ENCODE measurements at places on chromosomes 3 and 15. TPM values are rescaled to one million over a fixed set of nuclear protein-coding genes. Genes with fewer than 3 reads are reported as not detected.

Gene DPPA2
- not detected for total RNA-seq

GRCh38 chr3:46022909-46023785 lies 4.1 kb downstream of the XCR1 start:
- peaks cover 7% of the 10 kb centered on the region for H3K4me1 ChIP-seq
- DNase-seq = no peak

DNA sequence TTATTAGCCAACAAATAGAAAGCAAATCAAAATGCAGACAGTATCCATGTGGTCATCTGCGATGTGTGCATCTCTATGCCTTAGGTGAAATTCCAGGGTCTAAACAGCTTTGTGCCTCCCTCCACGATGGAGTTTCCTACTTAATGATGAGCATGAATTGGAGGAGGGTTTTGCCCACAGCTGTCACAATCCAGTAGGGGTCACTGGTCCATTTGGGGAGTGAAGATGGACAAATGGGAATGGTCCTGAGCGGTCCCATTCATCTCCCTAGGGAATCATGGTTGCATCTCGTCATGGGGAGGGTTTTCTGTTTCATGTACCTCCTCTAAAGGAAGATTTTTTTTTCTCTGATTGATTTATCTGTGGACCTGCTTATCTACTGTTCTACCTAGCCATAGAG lies 358.0 kb downstream of the PTPRG start:
- no peak for DNase-seq
- H3K27me3 ChIP-seq = no peaks in the 10 kb centered on the region
- no peak overlapping the region for H3K4me3 ChIP-seq
- no peak overlapping the region for H3K27ac ChIP-seq

Gene MESP1
- not detected for total RNA-seq

DNA sequence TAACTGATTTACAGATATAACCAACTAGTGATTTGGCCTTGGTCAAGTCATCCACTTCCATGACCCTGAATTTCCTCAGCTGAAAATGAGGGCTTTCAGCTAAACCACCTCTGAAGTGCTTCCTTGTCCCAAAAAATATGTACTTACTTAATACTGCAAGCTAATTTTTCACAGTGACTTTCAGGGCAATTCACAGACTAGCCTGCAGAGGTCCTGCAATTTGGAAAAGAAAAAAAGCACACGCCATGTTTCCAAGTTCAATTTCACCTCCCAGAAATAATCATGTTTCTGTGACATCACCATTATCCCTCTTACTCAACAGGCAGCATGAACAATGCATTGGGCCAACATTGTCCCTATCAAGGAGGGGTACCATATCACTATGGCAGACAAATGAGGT lies 218.2 kb downstream of the SHOX2 start:
- H3K4me1 ChIP-seq = no peaks in the 10 kb centered on the region
- no peaks in the 10 kb centered on the region for H3K36me3 ChIP-seq
- no peak overlapping the region for H3K27ac ChIP-seq
- H3K27me3 ChIP-seq = no peaks in the 10 kb centered on the region
- H3K4me3 ChIP-seq = no peak overlapping the region

DNA sequence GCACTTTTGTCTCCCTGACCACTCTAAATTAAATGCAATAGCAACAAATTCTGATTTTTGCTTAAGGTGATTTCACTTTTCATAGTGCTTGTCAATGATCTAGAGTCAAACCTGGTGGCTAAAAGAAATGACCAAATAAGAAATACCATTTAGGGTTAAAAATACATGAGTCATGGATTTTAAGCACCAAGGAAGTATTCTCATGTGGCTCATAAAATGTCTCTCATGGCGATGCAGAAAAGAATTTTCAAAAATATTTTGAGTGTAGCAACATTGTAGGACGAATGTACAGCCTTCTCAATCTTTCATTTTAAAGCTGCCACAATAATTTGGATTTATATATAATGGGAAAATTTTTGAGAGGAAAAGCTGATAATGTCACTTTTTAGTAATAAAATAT lies 193.6 kb downstream of the EPHA3 start:
- no peak overlapping the region for H3K4me3 ChIP-seq
- H3K27me3 ChIP-seq = no peaks in the 10 kb centered on the region
- no peak for DNase-seq
- H3K36me3 ChIP-seq = no peaks in the 10 kb centered on the region
- no peak overlapping the region for H3K27ac ChIP-seq
- no peaks in the 10 kb centered on the region for H3K4me1 ChIP-seq

DNA sequence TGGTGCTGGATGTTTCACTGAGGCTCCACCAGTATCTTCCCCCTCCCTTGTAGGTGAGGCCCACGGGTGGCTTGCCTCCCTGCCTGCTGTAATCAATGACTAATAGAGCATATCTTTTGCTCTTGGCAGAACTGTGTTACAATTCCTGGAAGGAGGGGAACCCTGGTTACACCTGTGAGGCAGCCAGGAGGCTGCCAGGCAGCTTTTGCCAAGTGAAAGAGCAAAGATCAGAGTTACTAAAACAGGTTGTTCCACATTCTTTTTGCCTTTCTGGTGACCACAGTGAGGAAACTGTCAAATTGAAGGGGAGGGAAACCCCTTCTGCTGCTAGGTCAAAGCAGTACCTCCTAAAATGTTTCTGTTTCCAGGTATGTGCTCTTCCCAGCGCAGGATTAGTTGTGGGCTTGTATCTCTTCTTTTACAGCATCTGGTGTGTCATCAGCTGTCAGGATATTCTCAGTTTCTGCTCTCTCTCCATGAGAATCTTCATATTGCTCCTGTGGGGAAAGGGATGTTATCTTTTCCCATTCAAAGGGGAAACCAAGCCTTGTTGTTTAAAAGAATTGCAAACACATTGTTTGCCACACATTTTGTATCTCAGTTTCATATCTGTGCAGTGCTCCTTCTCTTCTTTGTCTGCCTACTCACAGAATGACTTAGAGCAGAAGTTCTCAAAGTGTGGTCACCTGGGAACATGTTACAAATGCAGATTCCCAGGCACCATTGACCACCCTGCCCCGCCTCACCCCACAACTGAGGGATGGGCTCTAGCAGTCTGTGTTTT lies 137.4 kb upstream of the UMPS start:
- DNase-seq = no peak
- peak overlapping the region; percentile 41 for H3K27ac ChIP-seq
- H3K4me1 ChIP-seq = peaks cover 13% of the 10 kb centered on the region
- no peaks in the 10 kb centered on the region for H3K36me3 ChIP-seq
- H3K4me3 ChIP-seq = peak overlapping the region; percentile 39

- H3K4me3 ChIP-seq = no peak overlapping the region
- H3K27me3 ChIP-seq = no peaks in the 10 kb centered on the region
- DNase-seq = no peak
- no peak overlapping the region for H3K27ac ChIP-seq
Measured at GRCh38 chr3:61343543-61343942, 92.3 kb upstream of the FHIT start.

DNA sequence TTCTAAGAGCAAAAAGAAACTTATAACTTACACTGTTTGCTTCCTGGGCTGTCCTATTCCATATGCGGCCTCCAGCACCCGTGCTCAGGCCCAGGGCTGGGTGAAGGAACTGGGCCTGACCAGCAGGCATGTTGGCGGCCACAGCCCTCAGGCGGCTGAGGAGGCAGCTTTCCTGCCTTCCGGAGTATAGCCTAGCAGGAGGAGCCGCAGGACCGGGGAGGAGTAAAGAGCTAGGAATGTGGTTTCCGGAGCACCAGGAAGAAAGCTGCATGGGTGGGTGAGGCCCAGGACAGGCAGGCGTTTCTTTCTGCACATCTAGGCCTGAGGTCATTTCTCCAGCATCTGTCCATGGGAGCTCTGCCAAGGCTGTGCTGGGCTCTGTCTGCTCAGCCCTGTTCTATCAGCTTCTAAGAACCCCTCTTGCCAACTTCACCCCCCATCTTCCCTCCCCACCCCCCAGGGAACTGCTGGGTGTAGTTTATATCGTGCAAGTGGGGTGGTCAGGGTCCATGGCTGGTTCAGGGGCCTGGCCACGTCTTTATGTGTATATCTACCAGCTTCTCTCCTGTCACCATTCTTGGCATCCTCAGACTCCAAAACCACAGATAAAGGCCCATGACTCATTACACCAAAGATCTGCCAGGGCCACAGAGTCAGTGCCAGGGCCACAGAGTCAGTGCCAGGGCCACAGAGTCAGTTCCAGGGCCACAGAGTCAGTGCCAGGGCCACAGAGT lies 7.8 kb upstream of the KIF7 start:
- peaks cover 55% of the 10 kb centered on the region for H3K27me3 ChIP-seq
- no peak overlapping the region for H3K27ac ChIP-seq
- H3K36me3 ChIP-seq = peaks cover 8% of the 10 kb centered on the region
- H3K4me1 ChIP-seq = peaks cover 6% of the 10 kb centered on the region

Gene MST1R
- total RNA-seq = 1.7 TPM

DNA sequence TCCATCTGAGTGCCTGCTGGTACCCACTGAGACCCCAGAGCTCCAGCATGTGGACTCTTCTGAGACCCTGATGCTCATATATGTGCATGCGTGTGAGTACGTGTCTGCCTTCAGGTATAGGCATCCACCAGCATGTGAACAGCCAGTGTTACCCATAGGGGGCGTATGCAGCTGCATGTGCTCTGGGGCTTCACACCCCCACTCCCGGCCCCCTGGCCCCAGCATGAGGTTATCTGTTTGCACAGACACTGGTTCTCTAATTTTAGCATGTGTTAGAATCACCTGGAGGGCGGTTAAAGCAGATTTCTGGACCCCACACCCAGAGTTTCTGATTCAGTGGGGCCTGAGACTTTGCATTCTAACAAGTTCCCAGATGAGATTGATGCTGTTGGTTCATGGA lies 824 bp upstream of the CILP start:
- H3K27ac ChIP-seq = peak overlapping the region; percentile 62
- H3K27me3 ChIP-seq = peaks cover 7% of the 10 kb centered on the region
- DNase-seq = no peak
- H3K36me3 ChIP-seq = peaks cover under 1% of the 10 kb centered on the region
- H3K4me3 ChIP-seq = no peak overlapping the region

DNA sequence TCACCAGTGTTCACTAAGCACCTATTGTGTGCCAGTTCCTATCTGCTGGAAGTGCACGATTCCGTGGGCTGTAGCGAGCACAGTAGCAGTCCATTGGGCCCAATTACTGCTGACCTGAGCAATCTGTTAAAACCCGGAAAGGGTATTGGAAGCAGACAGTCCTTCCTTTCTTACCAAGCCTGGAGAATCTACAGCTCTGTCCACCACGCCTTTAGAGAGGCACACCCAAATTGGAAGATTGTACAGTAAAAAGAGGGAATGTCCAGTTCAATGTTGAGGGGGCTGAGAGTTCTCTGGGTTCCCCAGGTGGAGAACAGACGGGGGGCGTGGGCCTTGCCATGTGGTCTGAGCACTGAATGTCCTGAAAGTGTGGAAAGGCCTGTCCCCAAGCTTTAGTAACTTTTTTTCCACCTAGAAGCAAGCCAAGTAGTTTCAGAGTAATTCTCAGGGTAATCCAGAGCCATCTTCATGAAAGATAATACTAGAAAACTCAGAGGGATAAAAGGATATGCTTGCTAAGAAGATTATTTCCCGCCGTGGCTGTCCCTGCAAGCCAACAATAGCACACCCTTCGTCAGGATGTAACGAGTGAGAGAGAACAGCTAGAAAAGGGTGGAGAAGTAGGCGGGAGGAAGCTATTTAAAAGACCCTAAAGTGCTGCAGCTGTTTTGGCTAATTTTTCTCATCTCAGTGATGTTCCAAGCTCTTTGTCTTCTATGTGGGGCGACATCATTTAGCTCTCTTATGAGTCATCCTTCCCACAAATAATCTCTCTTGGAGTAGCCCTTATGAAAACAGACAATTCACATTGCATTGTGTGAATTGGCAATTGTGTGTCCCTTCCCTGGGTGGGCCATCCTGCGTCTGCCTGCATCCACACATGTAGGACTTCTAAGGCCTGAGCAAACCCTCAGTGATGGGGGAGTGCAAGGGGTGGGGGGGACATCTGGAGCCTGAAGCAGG lies 181.0 kb downstream of the ATG7 start:
- H3K4me3 ChIP-seq = no peak overlapping the region
- H3K4me1 ChIP-seq = peaks cover 8% of the 10 kb centered on the region
- no peaks in the 10 kb centered on the region for H3K27me3 ChIP-seq
- no peak overlapping the region for H3K27ac ChIP-seq
- peaks cover 2% of the 10 kb centered on the region for H3K36me3 ChIP-seq

GRCh38 chr15:98830034-98830634 lies 177.5 kb downstream of the PGPEP1L start:
- no peak for DNase-seq
- H3K27me3 ChIP-seq = no peaks in the 10 kb centered on the region
- H3K27ac ChIP-seq = no peak overlapping the region
- H3K36me3 ChIP-seq = no peaks in the 10 kb centered on the region

Gene BLM
- 8.8 TPM for total RNA-seq

Gene RBMS3
- 1.7 TPM for total RNA-seq

GRCh38 chr3:58691997-58692396 lies 25.4 kb upstream of the FAM3D start:
- H3K4me1 ChIP-seq = no peaks in the 10 kb centered on the region
- H3K27ac ChIP-seq = no peak overlapping the region
- DNase-seq = no peak

- H3K4me3 ChIP-seq = no peak overlapping the region
- DNase-seq = no peak
- no peaks in the 10 kb centered on the region for H3K36me3 ChIP-seq
- no peaks in the 10 kb centered on the region for H3K4me1 ChIP-seq
Measured at GRCh38 chr3:146404436-146404835, 64.9 kb downstream of the PLSCR2 start.
